ENCODE measurements at places on chromosomes 6 and 20.
A peak's percentile ranks its signal among the peaks of the same experiment; 100 is the strongest.

- no peak for DNase-seq
These were observed 424.2 kb upstream of the SLC35B3 start for GRCh38 chr6:8859501-8859900.

DNA sequence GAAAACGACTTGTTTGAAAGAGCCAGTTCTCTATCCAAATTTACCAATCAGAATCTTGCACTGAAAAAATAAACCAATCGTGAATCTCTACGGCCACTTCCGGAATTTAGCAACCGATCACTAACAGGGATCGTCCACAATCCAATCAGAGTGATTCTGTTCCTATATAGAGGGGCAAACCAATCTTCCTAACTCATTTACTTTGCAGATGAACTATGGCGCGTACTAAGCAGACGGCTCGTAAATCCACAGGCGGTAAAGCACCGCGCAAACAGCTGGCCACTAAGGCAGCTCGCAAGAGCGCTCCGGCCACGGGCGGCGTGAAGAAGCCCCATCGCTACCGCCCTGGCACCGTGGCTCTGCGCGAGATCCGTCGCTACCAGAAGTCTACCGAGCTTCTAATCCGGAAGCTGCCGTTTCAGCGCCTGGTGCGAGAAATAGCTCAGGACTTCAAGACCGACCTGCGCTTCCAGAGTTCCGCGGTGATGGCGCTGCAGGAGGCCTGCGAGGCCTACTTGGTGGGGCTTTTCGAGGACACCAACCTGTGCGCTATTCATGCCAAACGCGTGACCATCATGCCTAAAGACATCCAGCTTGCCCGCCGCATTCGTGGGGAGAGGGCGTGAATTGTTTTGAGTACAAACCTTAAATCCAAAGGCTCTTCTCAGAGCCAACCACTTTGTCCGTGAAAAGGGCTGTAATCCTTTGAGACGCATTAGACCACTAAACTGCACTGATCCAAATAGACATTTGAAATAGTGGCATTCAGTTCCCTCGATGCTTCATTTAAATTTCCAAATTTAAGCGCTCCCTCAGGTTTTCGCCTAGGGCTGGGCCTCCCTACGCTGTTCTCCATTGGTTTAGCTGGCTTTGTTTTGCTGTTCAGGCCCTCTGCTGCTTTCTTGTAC is 138.0 kb downstream of the HFE start:
- no peak for DNase-seq

GRCh38 chr6:110322874-110323242 is 35.3 kb downstream of the METTL24 start:
- no peak for DNase-seq

DNA sequence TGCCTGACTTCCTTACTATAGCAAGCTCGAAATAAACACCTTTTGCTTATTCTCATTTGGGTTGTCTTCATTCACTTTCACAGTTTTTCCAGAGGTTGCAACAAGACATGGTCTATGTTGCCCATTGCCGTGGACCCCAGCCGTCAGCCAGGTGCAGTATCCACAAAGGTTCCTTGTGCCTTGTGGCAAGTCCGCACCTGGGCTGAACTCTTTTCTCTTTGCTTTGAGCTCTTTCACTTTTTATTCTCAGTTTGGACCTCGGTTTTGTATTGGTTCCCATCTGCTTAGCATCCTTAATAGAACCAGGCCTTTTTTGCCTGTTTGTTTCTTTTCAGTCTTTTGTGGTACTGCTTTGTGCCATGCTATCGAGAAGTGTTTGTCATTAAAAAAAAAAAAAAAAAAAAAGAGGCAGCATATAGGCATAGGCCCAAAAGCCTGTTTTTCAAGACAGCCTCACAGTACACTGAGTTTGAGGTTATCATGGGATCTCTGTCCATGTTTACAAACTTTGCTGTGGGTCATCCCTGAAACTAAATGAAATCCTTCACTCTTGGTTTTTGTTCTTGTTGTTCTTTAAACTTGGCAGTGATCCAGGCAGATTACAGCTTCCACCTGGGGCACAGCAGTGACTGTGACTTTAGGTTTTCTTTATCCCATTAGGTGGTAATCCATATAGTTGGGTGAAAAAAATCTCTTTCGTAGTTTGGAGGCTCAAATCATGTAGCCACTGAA is 33.3 kb downstream of the GSTA3 start:
- no peak for DNase-seq

DNA sequence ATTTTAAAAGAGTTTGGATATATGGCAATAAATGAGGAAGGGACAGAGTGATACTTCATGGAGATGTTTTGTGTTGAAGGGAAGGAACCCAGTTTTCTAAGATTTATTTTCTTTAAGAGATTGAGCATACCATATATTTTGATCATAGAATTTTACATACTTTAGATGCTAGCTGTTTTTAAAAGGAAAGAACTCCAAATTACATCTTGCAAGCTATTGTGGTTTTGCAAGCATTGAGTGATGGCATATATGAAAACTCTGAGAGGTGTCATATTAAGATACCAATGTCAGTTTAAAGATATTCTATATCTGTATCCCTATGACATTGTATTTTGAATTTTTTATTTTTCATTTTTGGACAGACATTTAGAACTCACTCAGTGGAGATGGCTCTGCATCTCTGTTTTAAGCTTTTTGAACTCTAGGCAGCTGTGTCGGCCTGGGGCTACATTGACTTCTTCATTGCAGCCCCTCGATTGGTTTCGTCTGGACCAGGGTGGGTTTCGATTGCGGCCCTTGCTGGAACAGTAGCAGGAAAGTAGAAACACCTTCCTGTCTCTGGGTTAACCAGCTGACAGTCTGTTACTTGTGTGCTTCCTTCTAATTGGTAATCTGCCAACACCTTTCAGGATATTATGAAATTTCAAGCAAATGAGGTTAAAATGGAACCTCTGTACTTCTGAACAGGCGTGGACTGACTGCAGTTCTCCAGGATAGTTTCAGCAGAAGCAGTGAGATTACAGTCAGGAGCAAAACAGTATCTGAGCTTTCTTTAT is 14.0 kb downstream of the IGF2R start:
- DNase-seq: no peak

- peak; percentile 62 for DNase-seq
These were observed 37.5 kb upstream of the MRPS18A start for GRCh38 chr6:43724914-43725642.

GRCh38 chr6:135922174-135922573 is 70.7 kb downstream of the PDE7B start:
- DNase-seq: no peak

- no peak for DNase-seq
These were observed 73.6 kb downstream of the POPDC3 start for GRCh38 chr6:105106260-105106659.

GRCh38 chr6:118408863-118409262 is 139.2 kb upstream of the PLN start:
- DNase-seq: no peak
